ENCODE measurements at places on chromosomes 16 and 17.

DNA sequence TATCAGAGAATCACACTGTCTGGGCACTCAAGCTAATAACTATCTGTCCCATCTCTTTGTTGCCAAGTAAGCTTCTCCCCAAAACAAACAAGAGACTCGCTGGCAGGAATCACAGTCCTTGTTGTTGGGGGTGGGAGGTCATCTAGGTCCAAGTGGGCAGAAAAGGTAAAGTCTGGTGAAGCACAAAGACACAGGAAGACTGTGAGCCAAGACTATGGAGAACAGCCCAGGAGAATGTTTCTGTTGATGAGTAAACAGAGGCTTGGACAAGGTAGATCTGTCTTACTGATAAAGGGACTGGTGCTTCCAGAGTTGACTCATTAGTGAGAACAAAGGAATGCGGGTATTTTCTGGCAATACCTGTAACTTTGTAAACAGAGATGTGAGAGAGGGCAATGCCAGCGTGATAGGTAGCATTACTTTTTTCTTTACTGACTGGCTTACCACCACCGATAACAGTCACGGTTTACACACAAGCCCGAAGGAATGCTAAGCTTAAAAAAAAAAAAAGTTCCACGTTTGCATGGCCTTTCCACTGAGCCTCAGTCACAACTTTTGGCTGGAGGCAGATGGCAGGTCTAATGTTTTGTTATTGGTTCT, 11.5 kb upstream of the MMD start:
- DNase-seq = no peak

DNA sequence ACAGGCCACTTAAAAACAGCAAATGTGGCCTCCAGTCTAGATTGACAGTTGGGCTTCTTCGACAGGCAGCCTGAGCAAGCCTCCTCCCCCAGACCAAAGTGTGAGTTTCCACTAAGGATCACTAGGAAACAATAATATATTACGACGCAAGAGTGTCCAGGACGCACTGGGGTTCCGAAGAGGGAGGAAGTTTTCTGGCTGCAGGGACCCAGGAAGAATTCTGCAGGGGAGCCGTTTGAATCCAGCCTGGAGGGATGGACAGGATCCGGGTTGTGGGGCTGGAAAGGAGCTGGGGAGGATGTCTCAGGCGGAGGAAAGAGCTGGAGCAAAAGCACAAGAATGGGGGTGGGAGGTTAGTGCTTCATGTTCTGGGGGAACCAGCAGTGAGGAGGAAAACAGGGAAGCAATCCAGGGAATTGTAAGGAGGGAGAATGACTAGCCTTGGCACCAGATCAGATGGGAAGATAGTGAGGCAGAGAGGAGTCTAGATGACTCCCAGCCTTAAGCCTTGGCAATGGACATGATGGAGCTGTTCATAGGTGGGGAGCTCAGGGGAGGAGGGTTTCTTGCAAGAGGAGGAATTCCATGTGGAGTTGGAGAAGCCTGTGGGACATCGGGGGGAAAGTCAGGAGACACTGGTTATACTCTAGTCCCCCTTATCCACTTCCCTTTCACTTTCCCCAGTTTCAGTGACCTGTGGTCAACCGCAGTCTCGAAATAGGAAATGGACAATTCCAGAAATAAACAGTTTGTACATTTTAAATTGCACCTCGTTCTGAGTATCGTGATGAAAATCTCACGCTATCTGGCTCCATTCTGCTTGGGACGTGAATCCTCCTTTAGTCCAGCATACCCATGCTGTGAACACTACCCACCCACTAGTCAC, 26.6 kb downstream of the NGFR start:
- peak; percentile 3 for DNase-seq

- no peak for DNase-seq
Observed at GRCh38 chr17:54888981-54889380, 11.7 kb upstream of the TOM1L1 start.

DNA sequence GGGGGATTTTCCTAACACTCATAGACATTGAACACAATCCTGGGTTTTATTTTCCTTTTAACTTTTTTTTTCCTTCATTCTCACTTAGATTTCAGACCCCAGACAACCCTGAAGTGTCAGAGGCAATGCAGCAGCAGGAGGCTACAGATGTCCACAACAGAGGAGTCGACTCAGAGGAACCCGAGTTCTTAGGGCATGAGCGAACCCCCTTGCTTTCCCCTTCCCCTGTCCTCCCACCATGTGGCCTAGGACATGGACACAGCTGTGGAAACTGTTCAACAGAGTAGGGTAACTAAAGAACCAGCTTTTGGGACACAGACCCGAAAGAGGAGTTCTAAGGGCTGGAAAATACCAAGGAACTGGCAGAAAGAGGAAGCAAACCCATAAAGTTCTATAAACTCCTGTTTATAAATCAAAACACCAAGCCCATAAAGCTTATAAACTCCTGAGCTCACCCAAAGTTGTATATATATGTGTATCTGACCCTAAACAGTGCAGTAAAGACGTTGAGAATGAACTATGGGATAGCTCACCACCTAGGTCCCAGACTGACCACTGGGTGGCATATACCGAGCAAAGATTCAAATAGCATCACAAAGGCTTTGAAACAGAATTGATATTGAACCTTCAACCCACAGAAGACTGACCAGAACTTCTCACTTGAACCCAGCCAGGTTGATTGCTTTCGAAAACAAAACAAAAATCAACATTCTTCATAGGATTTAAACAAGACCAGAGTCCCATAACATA, 33.9 kb downstream of the CMTM4 start:
- no peak for DNase-seq

DNA sequence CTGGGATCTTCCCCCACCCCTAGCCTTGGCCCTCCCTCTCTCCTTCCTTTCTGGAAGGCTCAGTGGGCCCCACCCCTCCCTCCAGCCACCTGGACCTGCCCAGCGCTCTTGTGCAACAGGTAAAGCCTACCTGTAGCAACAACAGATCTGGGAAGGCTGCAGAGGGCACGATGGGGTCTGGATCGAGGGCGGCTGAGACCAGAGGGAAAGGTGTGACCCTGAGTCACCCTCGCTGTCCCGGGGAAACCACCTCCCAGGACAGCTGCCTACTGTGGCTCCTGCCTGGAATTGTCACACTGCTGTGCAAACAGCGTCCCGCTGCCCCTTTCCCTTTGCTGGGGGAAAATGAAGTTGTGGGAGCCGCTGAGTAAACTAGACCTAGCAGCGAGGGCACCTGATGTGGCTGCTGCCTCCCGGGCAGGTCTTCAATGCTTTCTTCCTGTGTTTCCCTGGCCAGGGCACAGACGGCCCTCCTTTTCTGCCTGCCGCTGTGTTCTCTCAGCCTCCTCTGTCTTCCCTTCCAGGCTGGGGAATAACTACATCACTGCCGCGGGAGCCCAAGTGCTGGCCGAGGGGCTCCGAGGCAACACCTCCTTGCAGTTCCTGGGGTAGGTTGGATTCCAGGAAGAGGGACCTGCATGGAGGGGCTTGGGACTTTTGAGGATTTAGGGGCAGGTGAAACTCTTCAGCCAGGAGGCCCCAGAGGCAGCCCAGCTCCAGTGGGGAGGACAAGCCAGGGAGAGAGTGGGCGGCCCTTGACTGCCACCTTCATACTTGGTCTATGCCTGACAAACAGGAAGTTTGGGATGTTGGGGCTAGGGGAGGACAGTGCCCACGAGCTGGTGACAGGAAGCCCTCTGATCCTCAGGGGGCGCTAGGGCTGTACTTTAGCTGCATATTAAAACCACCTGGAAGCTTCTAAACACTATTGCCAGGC, 22.2 kb upstream of the CYLD start:
- DNase-seq = no peak

DNA sequence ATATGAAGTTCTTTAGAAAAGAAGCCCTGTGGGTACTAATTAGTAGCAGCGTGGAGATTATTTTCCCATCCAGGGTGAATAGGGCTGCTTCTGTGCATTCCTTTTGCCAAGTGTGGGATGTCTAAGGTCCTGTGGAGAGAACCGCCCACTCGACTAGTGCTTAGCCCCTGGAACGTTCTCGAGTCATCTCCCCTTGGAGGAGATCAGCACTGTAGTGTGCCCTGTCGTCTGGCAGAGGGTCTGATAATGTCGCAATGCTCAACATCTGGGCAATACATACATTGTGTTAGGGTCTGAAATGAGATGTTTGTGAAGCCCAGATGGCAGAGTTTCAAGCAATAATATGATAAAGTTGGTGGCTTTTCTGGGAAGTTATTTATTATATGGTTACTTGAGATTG, 64.8 kb downstream of the SPECC1 start:
- DNase-seq = no peak

DNA sequence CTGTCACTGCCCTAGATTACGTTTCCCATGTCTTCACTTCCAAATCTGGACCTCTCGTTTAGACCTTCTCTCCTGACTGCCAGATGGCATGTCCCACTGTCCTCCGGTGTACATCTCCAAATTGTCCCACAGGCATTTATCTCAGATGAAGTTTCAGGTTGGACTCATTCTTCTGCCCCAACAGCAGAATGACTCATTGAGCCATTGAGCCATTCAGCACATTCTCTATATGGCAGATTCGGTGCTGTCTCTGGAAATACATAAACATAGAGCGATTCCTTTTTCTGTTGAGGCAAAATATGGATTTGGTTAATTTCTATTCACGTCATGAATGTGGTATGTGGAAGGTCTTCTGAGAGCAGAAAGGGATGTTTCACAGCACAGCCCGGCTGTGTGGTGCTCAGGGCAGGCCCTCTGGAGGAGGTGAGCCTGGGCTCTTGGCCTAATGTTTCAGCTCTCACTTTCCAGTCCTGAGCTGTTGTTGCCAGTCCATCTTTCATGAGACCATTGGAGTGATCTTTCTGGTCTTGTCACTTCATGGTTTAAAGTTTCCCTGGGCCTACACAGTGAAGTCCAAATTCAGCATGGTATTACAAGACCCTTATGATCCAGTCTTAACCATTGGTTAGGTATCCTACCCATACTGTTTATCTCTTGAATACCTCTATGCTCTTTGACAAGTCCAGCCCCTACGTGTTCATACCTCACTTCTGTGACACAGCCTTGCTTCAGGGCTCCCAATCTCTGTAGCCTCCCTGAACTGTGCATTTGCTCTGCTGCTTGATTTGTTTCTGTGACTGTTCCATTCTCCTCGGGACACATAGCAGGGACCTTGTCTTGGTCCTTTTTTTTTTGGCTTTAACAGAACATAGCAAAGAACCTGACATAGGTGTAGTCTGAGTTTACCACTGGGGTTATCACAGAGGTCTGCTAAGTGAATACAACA, 15.9 kb downstream of the HAPSTR1 start:
- DNase-seq = no peak
